Naive B cell (primary cell): ENCODE measurements at places on chromosomes 11 and 22.

DNA sequence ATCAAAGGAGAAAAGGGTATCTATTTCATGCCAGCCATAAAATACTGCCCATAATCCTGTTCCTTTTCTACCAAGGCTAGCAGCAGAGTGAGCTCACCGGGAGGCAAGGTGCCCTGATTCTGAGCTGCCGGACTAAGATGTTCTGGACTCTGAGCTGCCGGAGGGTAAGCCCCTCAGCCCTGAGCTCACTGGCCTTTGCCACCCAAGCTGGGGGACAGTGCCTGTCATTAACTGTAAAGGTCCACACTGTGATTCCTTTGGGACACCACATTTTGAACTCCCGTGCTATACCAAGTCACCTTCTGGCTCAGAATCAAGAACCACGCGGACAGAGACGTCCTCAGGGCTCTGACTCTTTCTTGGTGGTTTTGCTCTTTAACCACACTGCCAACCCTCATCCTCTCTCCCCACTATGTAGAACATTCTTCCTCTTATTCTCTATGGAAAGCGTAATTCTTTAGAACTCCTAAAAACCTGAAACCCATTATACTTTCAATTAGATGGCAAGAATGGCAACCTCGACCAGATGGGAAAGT is 88.4 kb upstream of the BID start:
- no peak for DNase-seq

DNA sequence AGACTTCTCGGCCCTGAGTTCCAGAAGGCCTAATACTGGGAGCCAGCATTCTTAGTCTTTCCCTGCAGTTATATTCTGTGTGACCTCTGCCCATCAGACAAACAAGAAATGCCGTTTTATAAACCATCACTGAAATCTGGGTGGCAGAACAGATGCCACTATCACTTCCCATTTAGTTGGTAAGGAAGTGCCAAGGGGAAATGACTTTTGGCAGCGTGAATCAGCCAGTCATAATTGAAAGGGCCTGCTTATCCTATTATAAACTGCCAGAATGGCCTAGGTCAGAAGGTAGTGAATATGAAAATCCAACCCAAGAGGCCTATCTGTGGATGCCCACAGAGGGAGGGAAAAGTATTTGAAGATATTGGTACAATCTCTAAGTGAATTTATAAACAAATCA is 646.8 kb upstream of the CCDC90B start:
- DNase-seq = no peak

- DNase-seq = no peak
Measured at GRCh38 chr11:130882138-130882551, 34.1 kb downstream of the SNX19 start.

- DNase-seq = peak; percentile 9
Measured at GRCh38 chr11:124837491-124837856, 27.8 kb upstream of the ROBO3 start.

DNA sequence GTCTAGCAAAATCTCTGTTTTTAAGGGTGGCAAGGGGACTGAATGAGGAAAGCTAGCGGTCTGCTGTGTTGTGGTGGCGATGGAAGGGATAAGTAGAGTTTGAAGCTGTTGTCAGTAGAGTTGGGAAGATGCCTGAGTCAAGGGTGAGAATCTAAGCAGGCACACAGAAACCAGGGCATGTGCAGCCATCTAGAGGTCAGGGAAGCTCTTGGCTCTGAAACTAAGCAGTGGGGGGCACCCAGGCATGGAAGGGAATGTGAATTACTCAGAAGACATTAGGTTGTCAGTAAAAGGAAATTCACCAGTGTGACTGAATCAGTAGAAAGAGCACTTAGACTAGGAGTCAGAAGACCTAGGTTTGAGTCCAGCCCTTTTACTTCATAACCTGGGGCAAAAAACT is 15.4 kb downstream of the BMAL1 start:
- no peak for DNase-seq

- peak; percentile 61 for DNase-seq
Measured at GRCh38 chr22:42621505-42622002, 6.9 kb upstream of the POLDIP3 start.

GRCh38 chr11:104645261-104646222 is 252.7 kb downstream of the CASP12 start:
- no peak for DNase-seq

GRCh38 chr22:40281717-40282116 is 64.6 kb upstream of the ADSL start:
- no peak for DNase-seq

GRCh38 chr22:46739094-46739870 is 1.2 kb upstream of the CERK start:
- DNase-seq = peak; percentile 74

GRCh38 chr11:37371346-37371970 is 773.4 kb upstream of the RAG2 start:
- no peak for DNase-seq

- no peak for DNase-seq
Measured at GRCh38 chr11:70654016-70654415, 255.7 kb downstream of the CTTN start.

GRCh38 chr11:61134801-61135257 is 26.4 kb downstream of the VPS37C start:
- DNase-seq = no peak

- DNase-seq = no peak
Measured at GRCh38 chr22:39596601-39597000, 26.0 kb downstream of the CACNA1I start.

GRCh38 chr11:62402226-62402959 is 16.4 kb upstream of the SCGB1A1 start:
- DNase-seq = no peak

DNA sequence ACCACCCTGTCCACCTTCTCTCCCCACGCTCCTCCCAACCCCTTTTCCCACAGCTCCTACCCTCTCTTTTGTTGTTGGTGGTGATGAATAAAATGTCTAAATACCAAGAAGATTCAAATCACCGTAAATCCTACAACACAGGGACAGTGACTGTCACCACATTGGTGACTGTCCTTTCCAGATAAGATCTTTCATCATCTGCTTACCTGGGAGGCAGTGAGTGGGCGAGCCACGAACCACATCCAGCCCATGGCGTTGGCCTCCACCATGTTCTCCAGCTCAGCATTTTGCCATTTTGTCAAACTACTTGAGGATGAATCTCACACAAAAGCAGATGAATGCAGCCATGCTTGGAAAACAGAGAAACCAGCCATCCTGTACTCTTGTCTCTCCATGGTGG is 6.7 kb upstream of the CYTH4 start:
- DNase-seq = no peak

DNA sequence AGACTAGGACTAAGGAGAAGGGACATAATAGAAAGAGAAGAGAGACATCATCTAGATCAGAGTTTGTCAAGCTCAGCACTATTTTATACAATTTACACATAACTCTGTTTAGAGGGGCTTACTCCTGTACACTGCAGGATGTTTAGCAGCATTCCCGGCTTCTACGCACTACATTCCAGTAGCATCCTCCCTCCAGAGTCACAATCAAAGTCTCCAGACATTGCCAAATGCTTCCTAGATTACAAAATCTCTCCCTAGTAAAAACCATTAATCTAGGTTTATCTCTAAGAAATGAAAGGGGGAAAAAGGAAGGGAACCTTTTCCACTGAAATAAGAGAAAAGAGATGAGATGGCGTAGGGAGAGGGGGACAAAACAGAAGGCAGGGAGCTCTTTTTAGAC is 4.0 kb downstream of the USP28 start:
- no peak for DNase-seq

DNA sequence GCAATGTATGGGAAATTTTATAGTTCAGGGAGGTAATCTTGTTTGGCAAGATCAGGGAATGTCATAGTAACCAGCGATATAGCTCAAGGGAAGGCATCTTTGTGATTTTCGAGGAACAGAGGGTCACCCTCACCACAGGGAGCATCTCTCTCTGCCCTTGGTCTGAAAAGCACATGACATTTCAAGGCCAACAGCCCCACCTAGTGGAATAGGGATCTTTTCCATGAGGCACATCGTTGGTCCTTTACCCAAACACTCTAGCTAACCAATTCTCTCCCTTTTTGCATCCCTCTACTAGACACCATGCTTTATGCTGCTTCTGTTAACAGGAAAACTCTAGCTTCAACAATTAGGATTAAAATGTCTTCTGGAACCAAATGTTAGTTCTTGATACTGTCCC is 179.0 kb downstream of the GRM5 start:
- no peak for DNase-seq

- DNase-seq = no peak
Measured at GRCh38 chr11:84969103-84969502, 658.0 kb downstream of the DLG2 start.

DNA sequence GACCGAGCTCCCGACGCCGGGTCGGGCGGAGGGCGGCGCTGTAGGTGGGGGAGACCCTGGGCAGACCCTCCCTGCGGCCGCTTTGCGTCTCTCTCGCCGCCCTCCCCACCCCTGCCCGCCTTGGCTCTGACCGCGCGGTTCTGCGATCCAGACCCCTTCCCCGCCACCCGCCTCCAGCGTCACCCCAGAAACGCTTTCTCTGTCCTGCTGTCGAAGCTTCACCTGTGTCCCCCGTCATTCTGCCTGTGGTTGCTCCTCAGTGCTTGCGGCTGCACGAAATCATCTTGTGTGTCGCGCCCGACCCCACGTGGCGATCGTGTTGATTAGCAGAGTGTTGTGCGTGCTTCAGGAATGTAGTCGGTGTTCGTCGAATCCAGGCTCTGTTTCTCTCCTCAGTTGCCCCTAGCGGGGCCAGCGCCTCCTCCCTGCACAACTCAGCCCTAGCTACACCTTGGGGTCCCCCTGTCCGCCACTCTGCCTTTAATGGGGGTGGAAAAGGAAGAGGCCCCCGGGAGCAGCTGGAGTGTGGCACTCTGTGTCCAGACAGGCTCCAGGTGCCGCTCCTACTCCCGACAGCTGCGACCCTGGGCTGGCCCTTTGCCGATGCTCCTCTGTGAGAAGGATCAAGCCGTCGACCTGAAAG is 851 bp downstream of the PTDSS2 start:
- peak; percentile 58 for DNase-seq

- no peak for DNase-seq
Measured at GRCh38 chr22:28488825-28489224, 190.8 kb downstream of the TTC28 start.

DNA sequence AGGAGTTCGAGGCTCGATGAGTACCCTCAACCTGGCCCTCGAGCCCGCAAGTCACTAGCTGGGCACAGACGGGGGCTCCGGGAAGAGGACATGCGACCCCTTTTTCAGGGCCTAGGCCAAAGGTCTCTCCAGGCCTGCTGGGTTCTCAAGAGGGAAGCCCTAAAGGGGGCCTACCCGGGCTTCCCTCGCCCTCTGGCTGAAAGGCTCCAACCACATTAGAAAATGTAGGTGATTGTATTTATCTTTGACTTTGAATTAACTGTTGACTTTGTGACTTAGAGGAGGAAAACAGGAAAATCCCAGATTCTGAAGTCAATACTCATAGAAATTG is 7.3 kb upstream of the PAX6 start:
- no peak for DNase-seq

DNA sequence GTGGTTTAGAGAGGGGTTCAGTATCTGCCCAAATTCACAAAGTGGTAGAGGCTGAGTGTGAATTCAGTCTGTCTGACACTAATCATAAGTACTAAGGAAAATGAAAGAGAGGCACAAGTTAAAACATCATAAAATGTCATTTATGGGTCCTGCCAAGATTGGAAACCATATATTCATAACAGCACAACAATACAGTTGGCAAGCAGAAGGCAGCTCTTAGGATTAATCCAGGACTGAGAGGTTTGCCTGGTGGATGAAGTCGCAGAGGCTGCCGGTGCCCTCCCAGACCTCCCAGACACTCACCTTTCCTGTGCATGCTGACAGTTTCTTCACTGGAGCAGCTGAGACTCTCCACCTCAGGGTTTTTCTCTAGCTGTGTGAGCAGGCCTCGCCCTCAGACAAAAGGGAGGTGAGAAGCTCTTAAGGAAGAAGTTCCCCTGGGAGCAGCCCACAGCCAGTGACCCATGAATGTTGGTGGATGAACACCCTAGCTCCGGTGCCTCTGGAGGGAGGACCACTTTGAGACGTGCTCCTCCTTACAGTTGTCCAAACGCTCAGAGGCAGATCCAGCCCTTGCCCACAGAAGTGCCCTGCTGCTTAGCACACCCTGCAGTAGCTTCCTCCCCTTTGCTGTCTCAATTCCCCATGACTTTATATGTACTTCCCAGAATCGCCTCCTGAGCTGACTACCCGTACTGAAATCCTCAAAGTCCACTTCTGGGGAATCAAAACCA is 43.7 kb downstream of the MAML2 start:
- DNase-seq = no peak

DNA sequence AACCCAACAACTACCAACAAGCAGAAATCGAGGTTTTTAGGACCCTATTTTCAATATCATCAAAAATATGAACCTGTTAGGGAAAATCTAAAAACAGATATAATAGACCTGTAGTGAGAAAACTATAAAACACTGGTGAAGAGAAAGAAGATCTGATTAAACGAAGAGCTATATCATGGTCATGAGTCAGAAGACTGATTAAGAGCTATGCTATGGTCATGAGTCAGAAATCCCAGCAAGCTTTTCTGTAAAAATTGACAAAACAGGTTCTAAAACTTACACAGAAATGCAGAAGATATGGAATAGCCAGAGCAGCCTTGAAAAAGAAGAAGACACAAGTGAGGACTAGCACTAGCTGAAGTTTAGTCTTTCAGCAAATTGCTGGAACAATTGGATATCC is 345.0 kb downstream of the TBC1D22A start:
- DNase-seq = no peak

DNA sequence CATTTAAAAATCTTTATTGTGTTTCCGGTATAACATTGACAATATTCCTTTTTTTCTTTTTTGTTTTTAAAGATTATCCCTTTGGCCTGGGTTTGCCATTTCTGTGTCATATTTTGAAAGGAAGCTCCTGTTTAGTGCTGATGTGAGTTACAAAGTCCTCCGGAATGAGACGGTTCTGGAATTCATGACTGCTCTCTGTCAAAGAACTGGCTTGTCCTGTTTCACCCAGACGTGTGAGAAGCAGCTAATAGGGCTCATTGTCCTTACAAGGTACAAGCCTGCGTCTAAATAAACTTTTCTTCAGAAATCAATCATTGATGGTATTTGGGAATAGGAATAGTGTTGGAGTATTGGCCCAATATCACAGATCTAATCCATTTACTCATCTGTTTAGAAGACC is 19.8 kb downstream of the PIWIL4 start:
- DNase-seq = no peak

GRCh38 chr11:125930076-125930450 is 15.8 kb upstream of the VSIG10L2 start:
- no peak for DNase-seq

DNA sequence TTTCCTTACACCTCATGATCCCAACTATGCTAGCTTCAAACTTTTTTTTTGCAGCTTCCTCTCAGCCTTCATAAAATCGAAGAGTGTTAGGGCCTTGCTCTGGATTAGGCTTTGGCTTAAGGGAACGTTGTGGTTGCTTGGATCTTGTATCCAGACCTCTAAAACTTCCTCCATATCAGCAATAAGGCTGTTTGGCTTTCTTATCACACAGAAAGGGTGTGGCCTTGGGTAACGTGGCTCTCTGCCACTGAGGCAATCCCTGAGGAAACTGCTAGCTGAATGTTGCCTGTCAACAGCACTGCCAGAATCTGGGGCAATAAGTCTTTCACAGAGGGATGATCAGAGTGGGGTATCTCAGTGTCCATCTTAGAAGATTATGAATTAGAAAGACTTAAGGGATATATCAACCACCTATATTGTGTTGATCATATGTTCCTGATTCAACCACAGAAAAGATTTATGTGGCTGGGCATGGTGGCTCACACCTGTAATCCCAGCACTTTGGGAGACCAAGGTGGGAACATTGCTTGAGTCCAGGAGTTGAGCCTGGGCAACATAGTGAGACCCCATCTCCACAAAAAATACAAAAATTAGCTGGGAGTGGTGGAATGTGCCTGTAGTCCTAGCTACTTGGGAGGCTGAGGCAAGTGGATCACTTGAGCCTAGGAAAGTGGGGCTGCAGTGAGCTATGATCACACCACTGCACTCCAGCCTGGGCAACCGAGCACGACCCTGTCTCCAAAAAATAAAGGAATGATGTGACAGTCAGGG is 12.5 kb upstream of the CUL5 start:
- DNase-seq = no peak
